ENCODE measurements at places on chromosomes 1 and 21.

GRCh38 chr1:109290998-109291397, 8.1 kb upstream of the PSRC1 start:
- DNase-seq: no peak

DNA sequence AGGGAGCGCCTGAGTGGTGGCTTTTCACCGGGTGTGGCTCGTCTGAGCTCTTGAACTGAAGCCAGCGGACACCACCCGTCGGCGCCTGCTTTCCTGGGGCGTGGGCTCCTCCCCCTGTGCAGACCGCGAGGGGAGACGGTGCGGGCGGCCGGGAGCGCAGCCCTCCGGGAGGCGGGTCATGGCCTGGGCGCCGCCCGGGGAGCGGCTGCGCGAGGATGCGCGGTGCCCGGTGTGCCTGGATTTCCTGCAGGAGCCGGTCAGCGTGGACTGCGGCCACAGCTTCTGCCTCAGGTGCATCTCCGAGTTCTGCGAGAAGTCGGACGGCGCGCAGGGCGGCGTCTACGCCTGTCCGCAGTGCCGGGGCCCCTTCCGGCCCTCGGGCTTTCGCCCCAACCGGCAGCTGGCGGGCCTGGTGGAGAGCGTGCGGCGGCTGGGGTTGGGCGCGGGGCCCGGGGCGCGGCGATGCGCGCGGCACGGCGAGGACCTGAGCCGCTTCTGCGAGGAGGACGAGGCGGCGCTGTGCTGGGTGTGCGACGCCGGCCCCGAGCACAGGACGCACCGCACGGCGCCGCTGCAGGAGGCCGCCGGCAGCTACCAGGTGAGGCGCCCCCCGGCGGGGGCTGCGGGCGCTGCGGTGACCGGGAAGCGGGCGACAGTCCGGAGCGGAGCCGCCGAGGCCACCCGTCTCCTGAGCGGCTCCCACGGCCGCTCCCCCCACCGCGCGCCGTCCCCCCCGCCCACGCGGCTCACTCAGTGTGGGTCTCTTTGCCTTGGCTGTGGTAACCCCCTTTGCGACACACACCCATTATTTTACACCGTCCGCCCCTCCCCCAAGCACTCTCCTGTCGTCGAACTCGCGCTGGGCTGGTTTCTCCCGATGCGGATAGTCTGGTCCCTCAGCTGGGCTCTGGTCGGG, at the start of gene TRIM58:
Gene TRIM58, plus strand, starts transcription at position 119 of the 916 bp plus-strand sequence. Its CDS starts 60 bp downstream, at position 179.
- no peak for DNase-seq

- DNase-seq: peak; percentile 55
These were observed 17.1 kb downstream of the RGL1 start for GRCh38 chr1:183821889-183822611.

DNA sequence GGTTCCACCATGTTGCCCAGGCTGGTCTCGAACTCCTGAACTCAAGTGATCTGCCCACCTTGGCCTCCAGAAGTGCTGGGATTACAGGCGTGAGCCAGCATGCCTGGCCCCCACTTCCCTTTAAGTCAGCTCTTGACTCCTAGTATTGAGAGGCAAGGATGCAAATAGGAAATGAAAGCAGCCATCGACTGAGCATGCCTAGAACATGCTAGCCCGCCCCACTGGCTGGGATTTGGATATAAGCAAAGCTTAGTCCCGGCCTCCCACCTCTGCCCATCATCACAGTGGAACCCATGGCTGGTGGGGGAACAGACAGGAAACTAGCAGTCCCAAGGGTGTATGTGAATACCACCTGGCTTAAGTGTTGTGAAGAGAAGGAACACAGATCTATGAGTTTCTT, 10.5 kb downstream of the C1orf167 start:
- no peak for DNase-seq

DNA sequence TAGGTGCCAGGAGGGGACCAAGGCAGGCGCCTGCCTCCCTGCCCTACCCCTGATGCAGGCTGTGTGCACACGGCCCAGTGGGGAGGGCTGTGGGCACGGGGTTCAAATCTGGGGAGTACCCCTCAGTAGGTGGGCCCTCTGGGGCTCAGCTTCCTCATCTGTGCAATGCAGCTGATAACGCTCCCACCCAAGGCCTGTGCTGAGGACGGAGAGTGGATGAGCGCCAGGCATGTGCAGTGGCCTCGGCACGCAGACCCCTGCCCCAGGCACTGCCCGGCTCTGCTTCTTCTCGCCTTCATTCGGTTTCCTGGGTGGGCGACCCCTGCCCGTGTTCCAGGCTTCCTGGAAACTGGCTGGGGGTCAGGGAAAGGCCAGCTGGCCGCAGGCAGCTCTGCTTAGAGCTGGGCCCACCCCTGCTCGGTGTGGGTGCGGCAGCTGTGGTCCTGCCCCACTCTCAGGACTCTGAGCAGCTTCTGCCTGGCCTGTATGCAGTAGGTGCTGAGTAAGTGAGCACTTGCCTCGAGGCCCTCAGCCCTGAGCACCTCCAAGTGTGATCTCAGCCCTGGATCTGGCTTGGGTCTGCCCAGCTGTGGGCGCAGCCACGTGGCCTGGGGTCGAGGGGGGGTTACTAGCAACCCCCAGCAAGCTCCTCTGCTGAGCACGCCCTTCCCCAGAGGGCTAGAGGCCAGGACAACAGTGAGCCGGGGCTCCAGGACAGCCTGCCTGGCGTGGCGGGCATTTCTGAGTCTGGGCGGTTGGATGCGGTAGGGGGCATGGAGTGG, 11.9 kb upstream of the TNFRSF14 start:
- no peak for DNase-seq

- no peak for DNase-seq
These were observed 2.7 kb downstream of the CAPN2 start for GRCh38 chr1:223714849-223715603.

- DNase-seq: no peak
These were observed 30.4 kb upstream of the RNF2 start for GRCh38 chr1:185014941-185015340.

DNA sequence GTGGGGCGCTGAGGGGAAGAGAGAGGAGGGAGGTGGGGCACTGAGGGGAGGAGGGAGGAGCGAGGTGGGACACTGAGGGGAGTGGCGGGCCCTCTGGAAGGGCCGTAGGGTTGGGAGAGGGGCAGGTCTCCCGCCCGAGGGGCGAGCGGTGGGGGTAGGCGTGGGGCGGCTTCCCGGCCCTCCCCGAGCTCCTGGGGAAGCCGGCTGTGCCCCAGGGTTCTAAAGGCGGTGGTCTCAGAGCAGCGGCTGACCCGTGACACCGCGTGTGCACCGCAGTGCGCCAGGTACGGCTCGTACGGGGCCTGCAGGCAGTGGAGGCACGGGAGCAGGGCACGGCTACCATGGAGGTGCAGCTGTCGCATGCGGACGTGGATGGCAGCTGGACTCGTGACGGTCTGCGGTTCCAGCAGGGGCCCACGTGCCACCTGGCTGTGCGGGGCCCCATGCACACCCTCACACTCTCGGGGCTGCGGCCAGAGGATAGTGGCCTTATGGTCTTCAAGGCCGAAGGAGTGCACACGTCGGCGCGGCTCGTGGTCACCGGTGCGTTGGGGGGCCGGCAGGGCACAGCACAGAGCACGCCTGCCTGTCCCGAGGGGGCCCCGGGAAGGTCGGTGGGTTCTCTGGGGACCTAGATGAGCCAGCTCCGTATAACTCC, 68.5 kb downstream of the OBSCN start:
- DNase-seq: peak; percentile 17

GRCh38 chr1:230977761-230978490, 735 bp downstream of the TTC13 start:
- peak; percentile 34 for DNase-seq

DNA sequence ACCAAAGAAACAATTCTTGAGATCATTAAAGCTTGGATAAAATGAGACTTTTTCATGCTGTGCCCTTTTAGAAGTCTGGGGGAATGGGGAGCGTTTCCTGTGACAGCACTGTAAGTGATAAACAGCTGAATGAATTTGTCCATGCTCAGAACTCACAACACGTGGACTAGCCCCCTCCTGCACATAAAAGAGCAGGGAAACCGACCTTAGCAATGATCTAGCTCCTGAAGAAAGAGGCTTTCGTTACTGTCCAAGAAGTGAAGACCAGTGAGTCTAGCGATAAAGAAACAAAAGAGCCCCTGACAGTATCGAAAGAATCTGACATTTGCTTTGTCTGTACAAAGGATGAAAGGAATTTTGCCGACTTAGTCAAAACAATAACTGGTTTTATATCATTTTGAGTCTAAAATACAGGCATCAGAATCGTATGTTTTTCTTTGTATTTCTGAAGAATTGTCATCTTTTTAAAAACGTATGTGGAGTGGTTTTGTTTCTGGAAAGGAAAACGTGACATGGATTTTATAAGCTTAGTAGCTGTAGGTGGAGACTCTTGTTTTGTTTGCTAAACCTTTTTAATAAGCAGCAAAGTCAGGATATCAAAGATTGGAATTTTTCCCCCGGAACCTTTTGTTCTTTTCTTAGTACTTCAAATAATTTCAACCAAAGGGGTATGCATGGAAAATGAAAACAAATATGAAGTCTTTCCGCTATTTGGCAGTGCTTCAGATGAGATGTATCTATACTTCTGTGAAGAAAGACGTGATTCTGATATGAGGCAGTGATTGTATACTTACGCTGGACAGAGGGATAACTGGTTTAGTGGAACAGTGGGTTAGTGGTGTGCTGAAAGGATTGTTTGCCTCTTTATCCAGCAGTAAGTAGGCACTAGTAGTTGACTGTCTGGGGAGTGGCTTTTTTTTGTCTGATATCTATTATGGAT, 61.0 kb downstream of the MAST2 start:
- no peak for DNase-seq

DNA sequence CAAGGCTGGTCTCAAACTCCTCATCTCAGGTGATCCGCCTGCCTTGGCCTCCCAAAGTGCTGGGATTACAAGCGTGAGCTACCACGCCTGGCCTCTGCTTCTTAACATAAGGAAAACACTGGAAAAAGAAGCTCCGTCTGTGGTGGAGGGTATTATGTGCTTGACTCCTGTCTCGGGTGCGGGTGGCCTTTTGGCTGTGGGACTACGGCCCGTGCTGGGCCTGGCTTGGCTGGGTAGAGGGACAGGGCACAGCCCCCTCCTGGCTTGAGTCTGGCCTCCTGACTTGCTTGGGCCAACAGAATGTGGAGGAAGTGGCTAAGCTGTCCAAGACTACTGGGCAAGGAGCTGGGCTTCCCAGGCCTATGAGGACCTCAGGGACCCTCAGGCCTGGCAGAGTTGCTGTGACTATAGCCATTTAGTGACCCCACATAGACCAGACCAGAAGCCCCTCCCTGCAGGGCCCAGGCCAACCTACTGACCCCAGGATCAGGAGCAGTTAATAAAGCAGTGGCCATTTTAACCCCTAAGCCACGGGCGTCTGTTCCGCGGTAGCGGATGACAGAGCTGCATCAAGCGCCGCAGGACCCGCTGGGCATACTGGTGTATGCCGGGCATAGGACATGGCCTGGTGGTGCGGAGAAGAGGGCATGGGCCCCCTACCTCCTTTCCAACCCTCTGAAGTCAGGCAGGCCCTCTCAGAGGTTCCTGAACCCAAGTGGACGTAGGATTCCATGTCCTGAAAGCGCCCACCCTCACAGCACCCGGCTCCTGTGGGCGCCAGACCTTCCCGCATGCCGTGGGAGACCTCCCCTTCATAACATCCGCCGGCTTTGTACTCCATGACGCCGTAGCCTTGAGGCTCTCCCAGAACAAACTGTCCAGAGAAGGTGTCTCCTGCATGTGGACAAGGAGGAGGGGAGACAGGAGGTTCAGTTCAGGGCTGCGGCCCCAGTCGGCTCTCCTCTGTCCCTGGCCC, 4.4 kb downstream of the MORN1 start:
- DNase-seq: no peak

GRCh38 chr21:45336870-45337269, 49.2 kb upstream of the POFUT2 start:
- peak; percentile 43 for DNase-seq

DNA sequence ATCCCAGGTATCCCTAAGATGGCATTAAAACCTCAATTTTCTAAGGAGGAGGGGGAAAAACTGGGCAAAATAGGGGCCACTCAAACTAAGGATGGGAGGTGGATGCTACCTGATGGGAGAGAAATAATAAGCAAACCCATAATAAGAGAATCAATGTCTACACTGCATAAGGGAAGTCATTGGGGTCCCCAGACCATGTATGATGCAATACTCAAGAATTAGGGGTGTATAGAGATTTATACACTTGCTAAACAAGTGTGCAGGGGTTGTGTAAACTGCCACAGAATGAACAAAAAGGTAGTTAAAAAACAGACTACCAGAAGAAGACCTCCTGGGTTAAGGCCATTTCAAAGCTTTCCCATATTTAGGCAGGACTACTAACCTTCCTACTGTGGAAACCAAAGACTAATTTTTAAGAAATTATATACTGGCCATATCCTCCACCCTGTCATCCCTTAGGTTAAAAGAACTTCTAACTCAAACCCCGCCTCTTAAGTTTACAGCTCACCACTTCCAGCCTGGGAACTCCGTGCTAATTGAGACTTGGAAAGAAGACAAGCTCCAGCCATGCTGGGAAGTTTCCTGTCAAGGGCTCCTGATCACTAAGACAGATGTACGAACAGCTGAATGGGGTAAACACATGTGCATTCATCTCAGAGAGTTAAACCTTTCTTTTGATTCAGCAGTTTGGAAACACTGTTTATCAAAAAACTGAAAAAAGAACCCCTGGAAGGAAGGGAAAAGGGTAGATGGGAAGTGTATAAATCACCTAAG, 64.4 kb upstream of the TLR5 start:
- DNase-seq: peak; percentile 44

DNA sequence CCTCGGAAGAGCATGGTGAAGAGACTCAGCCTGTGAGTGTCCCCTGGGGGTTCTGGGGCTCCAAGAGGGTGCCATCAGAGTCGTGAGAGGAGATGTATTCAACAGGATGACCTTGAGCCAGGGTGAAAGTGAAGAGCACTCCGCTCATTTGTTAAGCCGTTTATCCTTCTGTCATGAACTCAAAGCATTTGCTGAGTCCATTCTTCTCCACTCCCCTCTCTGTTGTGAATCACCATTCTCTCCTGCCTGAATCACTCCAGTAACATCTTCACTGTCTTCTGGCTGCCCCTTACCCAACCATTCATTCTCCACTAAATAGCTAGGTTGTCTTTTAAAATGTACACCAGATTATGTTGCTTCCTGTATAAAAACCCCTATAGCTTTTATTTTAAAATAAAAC, 102.2 kb downstream of the RGL1 start:
- no peak for DNase-seq

DNA sequence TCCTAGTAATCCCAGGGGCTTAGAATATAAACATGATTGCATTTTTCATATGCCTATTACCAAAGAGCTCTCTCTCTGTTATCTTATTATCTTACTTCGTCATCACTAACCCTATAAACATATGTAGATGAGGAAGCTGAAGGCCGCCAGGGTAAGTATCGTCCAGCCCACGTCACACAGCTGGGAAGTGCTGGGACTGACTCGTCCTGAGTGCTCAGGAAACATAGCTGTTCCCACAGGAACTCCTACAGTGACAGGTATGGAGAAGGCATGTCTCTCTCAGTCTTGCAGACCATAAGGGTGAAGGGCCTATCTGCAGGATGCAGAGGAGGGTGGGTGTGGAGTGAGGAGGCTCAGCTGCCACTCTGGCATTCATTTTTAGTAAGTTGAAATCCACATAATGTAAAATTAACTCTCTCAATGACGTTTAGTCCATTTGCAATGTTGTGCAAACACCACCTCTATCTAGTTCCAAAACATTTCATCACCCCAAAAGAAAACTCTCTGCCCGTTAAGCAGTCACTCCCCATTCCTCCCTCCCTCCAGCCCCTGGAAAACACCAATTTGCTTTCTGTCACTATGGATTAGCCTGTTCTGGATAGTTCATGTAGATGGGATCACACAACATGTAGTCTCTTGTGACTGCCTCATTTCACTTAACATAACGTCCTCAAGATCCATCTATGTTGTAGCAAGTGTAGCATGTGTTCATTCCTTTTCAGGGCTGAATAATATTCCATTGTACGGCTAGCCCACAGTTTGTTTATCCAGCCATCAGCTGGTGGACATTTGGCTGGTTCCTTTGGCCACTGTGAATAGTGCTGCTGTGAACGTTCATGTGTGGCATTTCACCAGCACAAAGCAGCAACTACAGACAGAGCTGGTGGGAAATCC, 68.3 kb downstream of the TCP10L start:
- no peak for DNase-seq
